ENCODE measurements at places on chromosomes 13 and 19.

GRCh38 chr13:79936368-79937136, 404.4 kb downstream of the SPRY2 start:
- no peak for DNase-seq

- no peak for DNase-seq
Measured at GRCh38 chr19:51391073-51391611, 751 bp upstream of the C19orf84 start.

- DNase-seq, result peak; percentile 91
Measured at GRCh38 chr19:1592755-1593500, at the start of gene MBD3. MBD3 (minus strand) TSS chr19:1592865; CDS start chr19:1592631, 234 bp downstream.

DNA sequence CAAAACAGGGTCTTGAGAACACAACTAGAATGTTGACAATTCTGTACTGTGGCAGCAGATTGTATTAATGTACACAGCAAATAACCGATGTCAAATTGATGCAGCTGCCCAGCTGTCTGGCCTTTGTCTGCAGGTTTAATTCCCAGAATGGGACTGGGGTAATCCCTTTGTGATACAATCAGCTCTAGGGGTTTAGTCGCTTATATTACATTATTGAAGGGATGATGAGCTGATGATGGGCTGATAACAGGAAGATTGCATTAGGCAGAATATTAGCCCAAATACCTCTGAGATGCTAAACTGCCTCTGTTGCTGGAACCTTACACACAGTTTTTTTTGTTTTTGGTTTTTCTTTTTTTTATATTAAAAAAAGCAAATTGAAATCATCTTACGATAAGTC, 265.0 kb downstream of the RBM26 start:
- DNase-seq, result no peak

DNA sequence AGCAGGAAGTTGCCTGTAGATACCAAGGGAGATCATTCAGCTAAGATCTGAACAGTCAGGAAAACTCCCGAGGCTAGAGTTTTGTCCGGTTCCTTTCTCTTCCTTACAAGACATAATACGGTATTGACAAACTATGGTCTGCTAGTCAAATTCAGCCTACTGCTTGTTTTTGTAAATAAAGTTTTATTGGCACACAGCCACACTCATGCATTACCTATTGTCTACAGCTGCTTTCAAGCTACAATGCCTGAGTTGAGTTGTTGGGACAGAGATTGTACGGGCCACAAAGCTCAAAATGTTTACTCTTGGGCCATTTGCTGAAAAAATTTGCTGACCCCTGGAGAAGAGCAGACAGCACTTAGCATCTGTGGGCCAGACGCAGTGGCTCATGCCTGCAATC, 2.5 kb downstream of the SLC1A6 start:
- no peak for DNase-seq
